Activated CD8-positive, alpha-beta memory T cell treated with anti-CD3 and anti-CD28 coated beads for 1 hour (primary cell): ENCODE measurements at places on chromosomes 3 and 15.

DNA sequence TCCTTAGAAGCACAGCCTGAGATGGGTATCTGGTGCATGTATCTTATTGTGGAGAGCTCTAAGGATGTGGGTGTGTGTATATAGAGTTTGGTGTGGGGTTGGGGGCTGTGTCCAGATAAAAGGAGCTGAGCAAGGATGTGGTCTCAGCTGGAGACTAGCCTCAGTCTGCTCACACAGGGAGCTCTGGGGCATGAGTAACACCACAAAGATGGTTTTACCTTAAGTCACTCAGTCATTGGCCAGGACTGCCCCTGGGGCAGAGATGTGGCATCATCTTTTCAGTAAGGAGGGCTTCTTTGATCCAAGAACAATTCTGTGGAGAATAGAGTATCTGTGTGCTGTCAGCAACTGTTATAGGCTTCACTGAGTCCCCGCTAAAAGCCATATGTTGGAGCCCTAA, 163.4 kb upstream of the NUDT16 start:
- no peak for DNase-seq

GRCh38 chr15:99187936-99188335, 61.4 kb downstream of the TTC23 start:
- DNase-seq, result no peak

GRCh38 chr3:34141841-34142337, 343.5 kb downstream of the PDCD6IP start:
- DNase-seq, result no peak

DNA sequence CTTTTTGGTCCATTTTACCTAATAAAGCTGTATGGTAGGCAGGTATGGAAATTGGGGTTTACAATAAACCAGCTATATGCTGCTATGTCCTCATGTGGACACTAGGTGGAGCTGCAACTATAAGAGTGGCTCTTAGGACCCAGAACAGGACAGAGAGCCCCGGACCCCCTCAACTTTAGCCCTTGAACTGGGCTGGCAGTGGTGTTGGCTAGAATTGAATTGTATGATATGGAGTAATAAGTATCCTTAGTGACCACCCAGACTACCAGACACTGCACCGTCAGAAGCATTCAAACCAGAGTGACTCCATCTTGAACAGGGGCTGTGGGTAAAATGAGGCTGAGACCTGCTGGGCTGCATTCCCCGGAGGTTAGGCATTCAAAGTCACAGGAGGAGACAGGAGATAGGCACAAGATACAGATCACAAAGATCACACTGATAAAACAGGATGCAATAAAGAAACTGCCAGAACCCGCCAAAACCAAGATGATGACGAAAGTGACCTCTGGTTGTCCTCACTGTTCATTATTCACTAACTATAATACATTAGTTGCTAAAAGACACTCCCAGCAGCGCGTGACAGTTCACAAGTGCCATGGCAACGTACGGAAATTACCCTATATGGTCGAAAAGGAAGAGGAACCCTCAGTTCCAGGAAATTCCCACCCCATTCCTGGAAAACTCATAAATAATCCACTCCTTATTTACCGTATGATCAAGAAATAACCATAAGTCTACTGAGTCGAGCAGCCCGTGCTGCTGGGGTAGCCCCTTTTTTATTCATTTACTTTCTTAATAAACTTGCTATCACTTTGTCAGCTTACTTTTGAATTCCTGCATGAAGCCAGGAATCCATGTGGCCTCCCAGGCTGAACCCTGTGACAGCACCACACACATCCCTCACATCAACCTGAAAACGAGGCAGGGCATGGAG, 68.7 kb upstream of the BLM start:
- no peak for DNase-seq

- no peak for DNase-seq
Measured at GRCh38 chr3:71369701-71370391, 213.7 kb downstream of the FOXP1 start.

DNA sequence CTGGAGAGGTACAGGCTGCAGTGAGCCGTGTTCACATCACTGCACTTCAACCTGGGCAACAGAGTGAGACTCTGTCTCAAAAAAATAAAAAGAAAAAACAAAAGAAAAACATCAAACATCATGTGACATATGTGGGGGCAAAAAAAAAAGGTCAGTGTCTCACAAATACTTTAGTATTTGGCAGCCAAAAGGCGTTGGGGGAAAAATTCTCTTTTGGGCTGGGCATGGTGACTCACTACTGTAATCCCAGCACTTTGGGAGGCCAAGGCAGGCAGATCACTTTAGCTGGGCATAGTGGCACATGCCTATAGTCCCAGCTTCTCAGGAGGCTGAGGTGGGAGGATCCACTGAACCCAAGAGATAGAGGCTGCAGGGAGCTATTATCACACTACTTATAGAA, 47.6 kb downstream of the TMCC1 start:
- DNase-seq, result no peak

DNA sequence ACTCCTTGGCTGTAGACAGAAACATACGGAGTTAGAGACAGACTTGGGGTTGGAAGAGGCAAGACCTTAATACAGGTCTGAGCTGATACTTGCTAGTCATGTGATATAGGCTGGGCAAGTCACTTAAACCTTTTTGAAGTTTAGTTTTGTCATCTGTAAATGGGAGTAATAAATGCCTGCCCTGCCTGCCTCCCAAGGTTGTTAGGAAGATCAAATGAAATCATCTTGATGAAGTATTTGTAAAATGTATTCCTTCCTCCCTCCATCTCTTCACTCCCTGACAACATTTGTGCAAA, 2.9 kb downstream of the PXK start:
- DNase-seq, result no peak

DNA sequence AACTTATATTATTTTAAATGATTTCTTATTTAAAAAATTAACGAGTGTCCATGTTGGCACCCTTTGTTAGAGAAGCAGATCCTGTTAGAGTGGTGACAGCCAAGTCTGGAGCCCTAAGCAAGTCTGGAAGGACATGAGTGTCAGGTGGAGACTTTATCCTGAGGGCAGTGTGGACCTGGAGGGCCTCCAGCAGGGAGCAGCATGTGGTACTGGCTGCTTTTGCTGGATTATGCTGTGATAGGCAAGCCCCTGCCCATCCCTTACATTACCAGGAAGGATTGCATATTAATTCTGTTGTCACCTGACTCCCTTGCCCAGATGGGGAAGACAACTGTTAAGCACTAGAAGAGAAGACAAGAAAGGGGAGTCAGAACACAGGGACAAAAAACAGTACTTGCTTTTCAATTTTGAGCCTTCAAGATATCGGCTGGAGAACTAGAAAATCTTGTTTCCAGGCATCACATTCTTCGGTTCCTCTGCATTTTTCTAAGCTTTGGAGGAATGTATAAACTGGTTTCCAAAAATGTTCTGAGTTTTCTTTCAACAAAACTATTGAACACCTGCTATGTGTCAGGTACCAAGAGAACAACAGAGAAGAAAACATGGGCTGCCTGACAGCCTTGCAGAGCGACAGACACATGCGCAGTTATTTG, 22.7 kb downstream of the ZNF860 start:
- DNase-seq, result no peak

- no peak for DNase-seq
Measured at GRCh38 chr15:48966595-48967301, 3.0 kb upstream of the SHC4 start.

DNA sequence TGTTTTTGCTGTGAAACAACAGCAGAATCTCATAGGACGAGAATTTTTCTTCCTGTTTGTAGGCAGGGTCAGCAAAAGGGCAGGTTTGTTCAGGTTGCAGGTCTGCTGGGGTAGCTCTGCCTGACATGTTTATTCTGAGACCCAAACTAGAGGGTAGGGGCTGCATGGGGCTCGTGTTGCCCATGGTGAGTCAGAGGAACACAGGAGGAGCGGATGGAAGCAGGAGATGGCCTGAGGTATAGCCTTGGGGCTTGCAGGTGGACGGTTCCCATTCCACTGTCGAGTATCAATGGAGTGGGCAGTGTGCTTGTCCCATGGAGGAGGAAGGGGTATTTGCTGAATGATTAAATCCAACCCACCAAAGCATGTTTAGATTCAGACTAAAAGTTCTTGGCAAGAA, 138.9 kb downstream of the APBA2 start:
- DNase-seq, result no peak

DNA sequence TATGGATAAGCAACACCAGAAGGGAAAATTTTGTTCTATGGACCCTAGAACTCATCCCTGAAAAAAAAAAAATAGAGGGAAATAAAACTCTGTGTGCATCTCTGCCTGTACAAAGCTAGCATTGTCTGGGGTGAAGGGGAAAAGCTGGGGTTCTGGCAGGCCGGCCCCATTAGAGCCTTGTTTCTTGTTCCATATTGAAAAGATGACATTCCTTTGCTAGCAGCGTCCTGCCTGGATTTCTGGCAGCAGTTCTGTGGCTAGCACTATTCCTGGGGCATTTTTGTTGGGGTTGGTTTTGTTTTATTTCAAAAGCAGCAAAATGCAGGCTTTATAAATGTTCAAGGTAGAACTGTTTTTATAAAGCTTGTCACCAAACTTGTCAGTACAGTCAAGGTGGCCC, 45.2 kb downstream of the RARB start:
- no peak for DNase-seq

- no peak for DNase-seq
Measured at GRCh38 chr15:33005582-33005981, 188.9 kb downstream of the FMN1 start.

- DNase-seq, result no peak
Measured at GRCh38 chr3:101251441-101251840, 68.9 kb downstream of the IMPG2 start.

DNA sequence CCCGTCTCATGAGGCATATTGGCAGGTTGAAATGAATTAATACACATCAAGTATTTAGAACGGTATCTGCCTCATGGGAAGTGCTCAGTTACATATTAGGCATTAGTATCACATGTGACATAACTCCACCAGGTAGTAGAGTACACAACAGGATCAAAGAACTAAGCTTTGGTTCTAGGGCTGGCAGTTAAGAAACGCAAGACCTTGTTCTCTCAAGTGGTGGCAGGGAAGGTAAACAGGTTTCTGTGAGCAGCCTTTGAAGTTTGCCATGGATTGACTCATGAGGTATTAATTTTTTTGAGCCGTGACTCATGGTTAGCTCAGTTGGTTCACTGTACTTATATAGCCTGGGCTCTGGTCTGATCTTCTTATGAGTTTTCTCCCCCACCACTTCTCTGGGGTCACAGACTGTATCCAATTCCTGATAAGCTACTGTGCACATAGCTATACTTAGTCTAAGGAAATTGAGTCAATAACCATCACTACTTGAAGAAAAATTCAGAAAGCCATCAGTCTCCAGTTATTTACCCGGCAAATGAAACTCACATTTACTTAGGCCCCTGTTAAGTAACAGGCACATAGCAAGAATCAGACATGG, 155.6 kb upstream of the STT3B start:
- no peak for DNase-seq

DNA sequence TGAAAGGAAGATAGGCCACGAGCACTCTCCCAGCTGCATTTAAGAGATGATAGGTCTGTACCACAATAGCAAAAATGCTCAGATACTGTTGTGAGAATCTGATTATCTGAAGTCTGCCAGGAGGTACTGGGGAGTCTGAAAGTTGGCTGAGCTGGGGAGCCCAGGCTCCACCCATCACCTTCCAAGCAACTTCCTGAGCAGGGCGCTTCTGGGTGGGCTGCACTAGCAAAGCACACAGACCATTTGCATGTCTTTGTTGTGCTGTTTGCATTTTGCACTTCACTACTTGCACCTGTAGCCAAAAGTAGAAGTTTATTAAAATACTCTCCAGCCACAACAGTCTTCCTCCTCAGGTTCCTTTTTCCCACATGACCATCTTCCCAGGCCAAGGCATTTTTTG, 133.2 kb downstream of the ALDH1A2 start:
- no peak for DNase-seq

GRCh38 chr3:78496501-78496900, 1271.3 kb downstream of the ROBO1 start:
- DNase-seq, result no peak

DNA sequence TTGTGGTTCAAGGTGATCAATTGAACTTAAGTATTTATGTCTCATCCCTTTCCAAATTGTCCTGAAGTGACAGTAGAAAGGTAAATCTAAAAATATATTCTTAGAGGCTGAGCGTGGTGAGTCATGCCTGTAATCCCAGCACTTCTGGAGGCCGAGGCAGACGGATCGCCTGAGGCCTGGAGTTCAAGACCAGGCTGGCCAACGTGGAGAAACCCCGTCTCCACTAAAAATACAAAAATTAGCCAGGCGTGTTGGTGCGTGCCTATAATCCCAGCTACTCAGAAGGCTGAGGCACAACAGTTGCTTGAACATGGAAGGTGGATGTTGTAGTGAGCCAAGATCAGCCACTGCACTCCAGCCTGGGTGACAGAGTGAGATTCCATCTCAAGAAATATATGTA, 226.6 kb downstream of the DPH6 start:
- DNase-seq, result no peak

- DNase-seq, result no peak
Measured at GRCh38 chr3:155631323-155632019, 113.4 kb downstream of the PLCH1 start.

- no peak for DNase-seq
Measured at GRCh38 chr3:189573004-189573403, 58.2 kb upstream of the TP63 start.

DNA sequence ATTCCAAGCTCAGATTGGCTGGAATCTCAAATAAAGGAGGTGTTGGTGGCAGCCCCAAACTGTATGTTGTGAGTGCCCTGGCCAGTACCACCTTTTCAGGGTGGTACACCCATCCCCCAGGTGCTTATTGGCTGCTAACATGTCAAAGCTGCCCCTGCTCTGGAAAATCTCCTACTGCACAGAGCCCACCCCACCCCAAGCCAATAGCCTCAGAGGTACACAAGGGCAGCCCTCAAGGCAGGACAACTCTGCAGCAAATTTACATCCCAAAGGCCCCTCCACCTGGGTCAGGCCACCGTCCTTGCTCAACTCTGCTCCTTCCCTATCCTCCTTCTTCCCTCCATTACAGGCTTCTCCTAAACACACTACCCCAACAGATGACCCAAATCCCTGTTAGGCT, 37.1 kb upstream of the LYZL4 start:
- no peak for DNase-seq

GRCh38 chr3:50190936-50191660, at the start of gene GNAT1:
Gene GNAT1 (plus strand): TSS chr3:50191610. CDS start chr3:50191726, 116 bp downstream.
- no peak for DNase-seq

GRCh38 chr15:40279437-40280141, 3.3 kb downstream of the ANKRD63 start:
- peak; percentile 63 for DNase-seq

DNA sequence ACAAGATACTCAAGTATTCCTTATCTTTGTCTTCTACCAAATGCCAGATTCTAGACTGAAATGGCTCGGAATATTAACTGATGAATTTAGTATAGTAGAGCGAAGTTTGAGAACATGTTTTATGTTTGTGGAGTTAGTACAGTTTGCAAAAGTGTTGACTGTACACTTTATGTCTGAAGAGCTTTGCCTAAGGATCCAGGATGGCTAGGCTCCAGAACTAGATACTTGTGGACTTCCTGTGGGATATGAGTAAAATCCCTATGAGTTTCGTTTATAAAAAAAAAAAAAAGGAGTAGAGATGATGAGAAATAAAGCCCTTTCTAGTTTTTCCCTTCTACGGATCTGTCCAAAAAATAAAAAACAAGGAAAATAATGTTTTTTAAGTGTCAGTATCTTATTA, 96.7 kb downstream of the TP63 start:
- DNase-seq, result no peak
